ENCODE measurements at places on chromosomes 5 and 9.

- no peak for DNase-seq
Observed at GRCh38 chr5:157456301-157456700, 3.7 kb upstream of the NIPAL4 start.

DNA sequence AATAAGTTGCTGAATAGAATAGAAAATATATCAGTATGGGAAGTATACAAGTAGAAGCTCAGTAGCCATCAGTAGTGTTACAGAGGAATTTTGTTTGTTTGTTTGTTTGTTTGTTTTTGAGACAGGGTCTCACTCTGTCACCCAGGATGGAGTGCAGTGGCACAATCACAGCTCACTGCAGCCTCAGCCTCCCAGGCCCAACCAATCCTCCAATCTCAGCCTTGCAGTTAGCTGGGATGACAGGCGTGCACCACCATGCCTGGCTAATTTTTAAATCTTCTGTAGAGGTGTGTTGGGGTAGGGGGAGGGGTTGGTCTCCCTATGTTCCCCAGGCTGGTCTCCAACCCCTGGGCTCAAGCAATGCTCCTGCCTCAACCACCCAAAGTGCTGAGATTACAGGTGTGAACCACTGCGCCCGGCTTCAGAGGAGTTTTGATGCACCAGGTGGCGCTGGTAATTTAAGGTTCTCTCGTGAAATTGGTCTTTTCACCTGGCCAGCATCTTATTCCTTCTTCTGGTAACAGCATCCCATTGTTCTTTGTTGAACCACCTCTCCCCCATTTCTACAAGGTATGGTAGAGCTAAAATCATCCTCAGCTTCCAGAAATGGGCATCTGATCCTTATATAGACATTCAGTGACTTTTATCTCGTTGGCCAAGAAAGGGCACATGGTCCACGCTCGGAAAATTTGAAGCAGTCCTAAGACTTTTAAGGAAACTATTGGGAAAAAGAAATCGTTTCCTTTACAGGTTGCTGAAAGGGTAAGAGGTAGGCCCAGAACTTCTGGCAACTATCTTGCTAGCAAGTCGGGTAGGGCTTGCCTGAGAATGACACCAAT, 157.1 kb downstream of the ARRDC3 start:
- DNase-seq = peak; percentile 66

- DNase-seq = no peak
Observed at GRCh38 chr5:154146409-154146808, 44.1 kb upstream of the GALNT10 start.

DNA sequence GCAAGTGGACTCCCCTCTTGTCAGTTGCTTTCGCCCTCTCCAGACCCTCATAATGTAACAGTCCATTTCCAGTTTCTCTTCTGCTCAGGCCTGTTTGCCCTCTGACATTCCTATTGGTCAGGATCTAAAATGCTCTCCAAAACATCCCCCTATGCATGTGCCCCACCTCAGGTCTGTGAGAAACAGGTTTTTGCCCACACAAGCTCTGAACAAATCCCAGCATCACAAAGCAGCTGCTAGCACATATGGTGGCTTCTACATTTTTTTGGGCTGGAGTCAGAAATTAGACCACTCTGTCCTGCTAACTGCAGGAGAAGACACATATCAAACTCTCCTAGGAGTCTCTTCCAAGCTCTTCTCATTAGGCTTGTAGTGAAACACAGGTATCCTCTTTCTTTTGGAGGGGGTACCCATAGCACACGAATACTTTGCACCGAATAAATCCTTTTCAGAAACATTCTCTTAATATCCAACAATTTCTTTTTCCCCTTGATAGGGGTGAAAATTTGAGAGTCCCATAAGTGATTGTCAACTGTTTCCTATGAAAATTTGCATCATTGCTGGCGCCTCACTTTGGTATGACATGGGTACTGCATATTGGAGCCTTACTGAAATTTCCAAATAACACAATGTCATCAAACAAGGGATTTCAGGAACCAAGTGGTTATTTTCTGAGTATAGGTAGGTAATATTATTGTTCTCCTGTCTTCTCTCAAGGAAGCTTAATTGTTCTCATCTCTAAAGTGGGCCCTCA, 19.3 kb upstream of the HSPA9 start:
- no peak for DNase-seq

- DNase-seq = no peak
Observed at GRCh38 chr9:69996967-69997366, 46.7 kb upstream of the MAMDC2 start.

DNA sequence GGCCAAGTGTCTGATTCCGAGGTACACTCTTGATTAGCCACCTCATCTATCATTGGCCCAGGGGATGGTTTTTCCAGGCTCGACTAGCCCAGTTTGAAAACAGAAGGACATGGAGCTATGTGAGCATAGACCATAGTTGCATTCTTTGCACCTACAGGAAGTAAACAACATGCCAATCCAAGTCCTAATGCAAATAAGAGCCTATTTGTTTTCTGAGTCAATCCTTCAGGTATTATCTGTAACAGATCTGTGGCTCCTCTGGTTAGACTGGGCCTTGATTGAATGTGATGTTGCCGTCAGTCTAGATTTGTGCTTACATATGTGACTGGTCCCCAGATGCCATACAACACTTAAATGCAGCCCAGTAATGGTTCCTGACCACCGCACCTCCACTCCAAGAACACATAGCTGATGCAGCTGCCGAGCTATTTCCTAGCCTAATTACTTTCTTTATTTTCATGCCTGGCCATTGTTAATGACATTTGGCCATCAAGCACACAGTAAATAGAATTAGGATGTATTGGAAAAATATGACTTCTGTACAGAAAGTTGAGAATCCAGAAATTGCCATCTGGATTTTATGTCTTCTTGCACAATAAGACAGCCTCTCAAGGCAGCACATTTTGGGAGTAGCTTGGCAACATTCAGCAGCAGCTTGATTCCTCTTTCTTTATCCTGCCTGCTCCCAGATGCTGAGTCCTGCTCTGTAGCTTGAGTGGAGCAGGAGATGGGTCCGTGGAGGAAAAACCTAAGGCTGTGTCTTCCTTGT, 29.5 kb upstream of the ARHGAP26 start:
- DNase-seq = peak; percentile 17

GRCh38 chr5:150637245-150638052, 3.0 kb upstream of the SYNPO start:
- DNase-seq = peak; percentile 92

DNA sequence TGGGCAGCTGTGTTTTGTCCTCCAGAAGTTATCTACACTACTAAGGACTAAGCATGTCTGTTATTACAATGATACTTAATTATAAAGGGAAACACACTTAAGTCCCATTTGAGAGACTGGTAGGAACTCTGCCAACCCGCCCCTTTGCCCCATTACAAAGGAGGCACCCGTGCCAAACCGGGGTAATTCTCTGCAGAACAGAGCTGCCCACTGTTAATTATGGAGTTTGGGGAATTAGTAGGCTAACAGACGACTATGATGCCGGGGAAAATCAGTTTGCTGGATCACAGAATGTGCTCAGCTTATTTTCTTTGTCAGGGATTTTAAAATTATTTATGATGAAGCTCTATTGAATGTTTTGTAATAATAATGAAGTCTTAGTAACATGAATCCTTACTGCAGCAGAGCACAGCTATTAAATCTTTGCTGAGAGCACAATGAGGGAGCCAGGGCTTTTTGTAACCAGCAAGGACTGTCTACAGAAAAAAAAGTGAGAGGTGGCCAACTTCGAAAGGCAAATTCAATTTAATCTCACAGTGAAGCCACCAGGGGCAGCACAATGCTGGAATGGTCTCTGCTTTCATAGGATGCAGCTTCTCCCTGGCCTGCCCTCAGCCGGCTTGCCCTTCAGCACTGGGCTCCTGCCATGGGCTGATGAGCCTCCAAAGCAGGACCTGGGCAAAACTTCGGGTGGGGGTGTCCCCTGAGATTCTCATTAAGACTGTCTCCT, 134.5 kb downstream of the GNAQ start:
- no peak for DNase-seq

DNA sequence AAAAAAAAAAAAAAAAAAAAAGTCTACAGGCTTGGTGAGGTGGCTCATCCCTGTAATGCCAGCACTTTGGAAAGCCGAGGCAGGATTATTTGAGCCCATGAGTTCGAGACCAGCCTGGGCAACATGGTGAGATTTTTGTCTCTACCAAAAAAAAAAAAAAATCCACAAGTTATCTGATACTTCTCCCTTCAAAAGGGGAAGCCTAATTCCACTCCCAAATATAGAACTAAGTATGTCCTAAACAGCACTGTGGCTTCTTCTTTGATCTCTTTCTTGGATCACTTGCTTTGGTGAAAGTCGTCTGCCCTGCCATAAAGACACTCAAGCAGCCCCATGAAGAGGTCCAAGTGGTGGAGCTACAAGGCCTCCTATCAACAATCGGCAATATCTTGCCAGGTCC, 18.8 kb upstream of the STING1 start:
- no peak for DNase-seq

GRCh38 chr5:73327908-73328455, 120.6 kb downstream of the FOXD1 start:
- peak; percentile 89 for DNase-seq

DNA sequence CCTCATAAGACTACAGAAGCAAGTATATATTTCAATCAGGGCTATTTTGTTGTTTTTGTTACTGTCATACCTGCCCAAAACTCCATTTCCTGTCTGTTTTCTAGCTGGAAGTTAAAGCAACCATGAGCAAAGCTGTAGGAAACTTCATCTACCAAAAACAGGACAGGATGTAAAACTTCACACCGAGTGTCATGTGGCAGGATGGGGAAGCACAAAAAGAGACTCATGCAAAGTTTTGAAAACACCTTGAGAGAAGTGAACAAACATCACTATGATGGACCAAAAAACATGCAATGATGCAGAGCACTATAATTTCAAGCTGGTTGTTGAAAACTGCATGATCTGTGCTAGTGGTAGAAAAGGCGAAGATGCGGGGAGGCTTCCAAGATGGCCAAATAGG, 6.3 kb upstream of the GZMA start:
- DNase-seq = no peak

- no peak for DNase-seq
Observed at GRCh38 chr5:143446535-143447226, 43.2 kb upstream of the NR3C1 start.

DNA sequence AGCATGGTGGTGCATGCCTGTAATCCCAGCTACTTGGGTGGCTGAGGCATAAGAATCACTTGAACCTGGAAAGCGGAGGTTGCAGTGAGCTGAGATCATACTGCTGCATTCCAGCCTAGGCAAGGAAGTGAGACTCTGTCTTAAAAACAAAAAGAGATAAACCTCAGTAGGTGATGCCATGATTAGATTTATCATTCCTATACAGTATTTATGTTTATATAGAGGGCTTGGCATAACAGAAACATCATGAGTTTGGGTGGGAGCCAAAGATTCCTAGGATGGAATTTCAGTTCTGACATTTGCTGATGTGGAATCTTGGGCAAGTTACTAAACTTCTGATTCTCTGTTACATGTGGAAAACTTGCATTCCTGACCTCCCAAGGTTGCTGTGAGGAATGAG, 22.3 kb downstream of the RFK start:
- DNase-seq = peak; percentile 61

- DNase-seq = peak; percentile 88
Observed at GRCh38 chr9:125701351-125701750, 5.7 kb downstream of the MAPKAP1 start.

DNA sequence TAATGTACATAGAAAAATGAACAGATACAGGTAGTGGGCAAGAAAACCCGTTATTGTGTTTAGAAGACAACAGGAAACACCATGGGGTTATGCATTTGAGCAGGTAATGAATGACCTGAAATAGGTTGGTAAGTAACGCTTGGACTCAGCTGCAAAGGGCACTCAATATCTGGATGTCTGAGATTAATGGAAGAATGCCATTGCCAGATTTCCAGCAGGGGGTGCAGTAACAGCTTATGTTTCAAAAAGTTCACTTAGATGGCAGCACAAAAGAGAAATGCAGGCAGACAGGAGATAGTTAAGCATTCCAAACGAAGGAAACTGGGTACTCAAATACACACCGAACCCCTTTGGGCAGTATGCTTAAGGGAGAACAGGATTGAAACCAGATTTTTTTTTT, 285.5 kb upstream of the VLDLR start:
- DNase-seq = peak; percentile 3

- no peak for DNase-seq
Observed at GRCh38 chr5:152177626-152178349, 227.3 kb downstream of the NMUR2 start.

DNA sequence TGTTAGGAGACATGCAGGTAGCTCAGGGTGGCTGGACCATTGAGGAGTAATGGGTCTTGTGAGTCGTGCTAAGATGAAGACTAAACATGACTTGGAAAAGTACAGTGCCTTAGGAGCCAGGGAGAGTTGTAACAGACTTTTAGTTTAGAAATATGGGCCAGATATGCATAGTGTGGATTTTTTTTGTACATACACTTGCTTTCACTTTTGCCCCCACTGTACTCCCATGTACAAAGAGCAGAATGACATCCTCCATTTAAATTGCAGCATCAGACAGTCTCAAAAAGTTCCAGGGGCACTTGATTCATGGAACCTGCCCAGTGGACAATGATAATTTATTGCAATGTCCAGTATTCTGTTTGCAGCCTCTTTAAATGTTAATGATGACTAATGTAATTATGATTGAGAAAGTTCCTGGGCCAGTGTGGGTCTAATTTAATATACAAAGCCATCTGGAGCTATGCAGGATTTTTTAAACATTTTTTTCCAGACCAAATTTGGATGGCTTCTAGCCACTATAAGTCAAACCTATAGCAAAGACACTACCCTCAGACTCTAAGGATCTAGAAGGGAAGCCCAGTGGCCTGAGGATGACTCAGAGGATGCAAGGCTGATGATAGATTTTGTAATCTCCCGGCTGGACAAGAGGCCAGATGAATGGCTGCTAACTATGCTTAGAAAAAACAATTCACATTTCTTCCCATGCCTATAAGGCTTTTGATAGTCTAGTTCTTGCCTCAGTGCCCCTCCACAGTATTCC, 80.1 kb downstream of the TRPC7 start:
- DNase-seq = peak; percentile 15

DNA sequence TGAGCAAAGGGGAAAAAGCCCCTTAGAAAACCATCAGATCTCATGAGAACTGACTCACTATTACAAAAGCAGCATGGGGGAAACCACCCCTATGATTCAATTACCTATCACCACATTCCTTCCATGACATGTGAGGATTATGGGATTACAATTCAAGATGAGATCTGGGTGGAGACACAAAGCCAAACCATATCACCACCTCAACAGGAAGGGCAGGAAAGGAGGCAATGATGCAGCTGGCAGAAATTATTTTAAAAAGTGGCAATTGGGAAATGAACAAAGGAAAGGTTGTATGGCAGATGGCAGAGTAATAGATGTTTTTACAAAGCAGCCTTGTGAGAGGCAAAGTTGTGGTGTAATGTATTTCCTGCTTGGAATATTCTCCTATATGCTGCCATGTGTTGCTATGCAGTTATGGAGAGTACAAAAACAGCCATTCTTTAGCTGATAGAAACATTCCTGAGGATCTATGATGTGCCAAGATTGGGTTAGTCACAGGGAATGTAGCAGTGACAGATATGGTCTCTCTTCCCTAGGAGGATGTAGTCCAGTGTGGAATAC, 138.8 kb downstream of the SMC2 start:
- peak; percentile 80 for DNase-seq

DNA sequence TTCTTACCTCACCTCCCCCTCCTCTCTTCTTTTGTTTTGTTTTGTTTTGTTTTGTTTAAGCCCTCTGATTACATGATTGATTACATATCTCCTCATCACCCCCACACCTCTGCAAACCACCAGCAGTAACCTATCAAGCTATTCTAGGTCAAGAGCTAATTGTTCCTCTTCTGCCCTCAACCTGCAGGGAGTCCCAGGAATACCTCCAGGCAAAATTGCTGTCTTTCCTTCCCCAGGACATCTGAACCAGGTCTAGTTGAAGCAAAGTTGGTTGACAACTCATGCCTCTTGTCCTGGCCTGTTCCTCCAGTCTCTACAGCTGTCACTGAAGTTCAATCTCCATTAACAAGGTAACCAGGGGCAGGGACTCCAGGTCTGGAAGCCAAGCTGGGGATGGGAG, 80.0 kb upstream of the PTGER4 start:
- DNase-seq = no peak
